ENCODE measurements at places on chromosomes 12 and 14.

DNA sequence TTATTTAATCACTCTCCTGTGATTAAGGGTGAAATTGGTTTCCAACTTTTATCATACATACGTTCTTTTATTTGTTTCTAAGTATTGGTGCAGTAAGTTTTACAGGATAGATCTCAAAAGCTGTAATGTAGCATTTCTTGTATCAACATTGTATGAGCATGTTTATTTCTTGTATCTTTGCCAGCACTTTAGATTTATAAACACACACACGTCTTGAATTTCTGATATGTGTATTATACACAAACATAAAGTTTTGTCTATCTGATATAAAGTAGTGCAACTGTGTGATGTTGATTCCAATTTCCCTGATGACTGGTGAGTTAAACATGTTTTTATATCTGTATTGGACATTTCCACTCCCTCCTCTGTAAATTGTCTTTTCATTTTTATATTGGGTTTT, 134.7 kb downstream of the NOVA1 start:
- no peak for DNase-seq

GRCh38 chr14:77859934-77860570, 60.1 kb downstream of the ADCK1 start:
- no peak for DNase-seq

- no peak for DNase-seq
Observed at GRCh38 chr12:108218921-108219320, 89.8 kb downstream of the WSCD2 start.

DNA sequence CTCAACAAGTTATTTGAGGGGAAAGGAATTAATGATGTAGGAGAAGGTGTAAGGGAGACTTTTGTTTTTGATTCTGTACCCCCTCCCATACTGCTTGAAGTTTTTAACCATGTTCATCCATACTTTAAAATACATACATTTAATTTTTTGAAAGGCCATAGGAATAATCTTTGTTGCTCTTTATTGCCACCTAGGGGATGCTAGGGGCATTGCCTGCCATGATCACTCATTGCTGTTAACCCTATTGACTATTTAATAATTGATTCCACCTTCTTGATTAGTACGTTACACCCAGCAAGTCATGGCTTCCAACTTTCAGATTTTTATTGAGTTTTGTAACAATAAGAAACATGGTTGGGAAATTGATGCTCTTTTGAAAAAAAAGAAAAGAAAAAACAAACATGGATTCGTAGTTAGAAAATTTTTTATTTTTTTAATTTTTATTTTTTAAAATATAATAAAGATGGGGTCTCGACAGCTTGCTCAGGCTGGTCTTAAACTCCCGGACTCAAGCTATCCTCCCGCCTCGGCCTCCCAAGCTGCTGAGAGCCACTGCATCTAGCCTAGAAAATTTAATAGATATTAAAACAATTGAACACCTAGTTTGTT, 8.5 kb upstream of the PRKAB1 start:
- DNase-seq: no peak

DNA sequence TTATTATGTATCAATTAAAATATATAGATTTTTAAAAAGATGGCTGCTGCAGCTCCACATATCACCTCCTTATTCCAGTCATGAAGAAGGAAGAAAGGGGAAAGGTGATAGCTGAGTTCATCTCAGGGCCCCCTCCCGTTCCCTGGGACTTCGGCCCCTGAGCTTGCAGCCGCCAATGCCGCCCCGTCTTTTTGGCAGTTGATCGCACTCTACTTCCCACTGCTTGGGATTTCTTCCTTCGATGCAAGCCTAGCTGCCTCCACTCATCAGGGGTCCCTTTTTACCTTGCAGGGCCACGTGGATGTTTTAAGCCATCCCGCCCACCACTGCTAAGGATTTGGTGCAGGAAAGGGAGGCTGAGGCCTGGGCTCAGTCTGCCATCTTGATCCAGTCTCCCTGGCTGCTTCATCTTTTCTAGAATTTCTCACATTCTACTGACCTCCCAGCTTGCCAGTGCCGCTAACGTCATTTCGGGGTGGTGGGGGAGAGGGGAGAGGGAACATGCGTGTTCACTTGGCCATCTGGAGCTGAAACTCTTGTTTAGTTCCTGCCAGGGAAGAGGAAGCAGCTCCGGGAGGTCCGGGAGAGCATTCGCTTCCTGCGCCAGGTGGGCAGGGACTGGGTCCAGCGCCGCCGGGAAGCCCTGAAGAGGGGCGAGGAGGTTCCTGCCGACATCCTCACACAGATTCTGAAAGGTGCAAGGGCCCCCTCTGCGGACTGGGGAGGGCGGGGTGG, 31.3 kb downstream of the CYP46A1 start:
- DNase-seq: no peak

DNA sequence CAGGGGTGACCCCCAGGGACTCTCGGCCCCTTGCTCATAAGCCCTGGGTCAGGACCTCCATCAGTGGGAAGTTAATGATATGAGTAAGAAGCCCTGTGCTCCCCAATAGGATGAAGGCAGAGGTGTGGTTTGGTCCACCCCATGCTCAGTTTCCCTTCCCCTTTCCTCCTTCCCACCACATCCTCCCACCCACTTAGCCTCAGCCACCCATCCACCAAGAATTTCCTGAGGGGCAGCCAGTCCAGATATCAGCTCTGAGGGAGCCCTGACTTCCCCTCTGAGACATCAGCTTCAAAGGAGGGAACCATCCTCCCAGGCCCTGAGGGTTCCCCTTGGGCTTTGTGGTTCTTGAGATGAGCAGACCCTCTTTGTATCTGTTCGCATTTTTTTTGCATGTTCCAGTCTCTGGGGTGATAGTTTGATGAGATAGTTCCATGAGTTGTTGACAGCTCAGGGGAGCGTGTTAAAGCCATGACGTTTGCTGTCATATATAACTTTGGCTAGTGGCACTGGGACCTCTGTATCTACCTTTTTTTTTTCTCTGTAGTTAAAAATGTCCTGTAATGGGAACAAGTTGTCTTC, 71.2 kb downstream of the LGMN start:
- no peak for DNase-seq

GRCh38 chr14:85479306-85479705, 50.6 kb upstream of the FLRT2 start:
- DNase-seq: no peak

GRCh38 chr12:121568971-121569751, 11.7 kb downstream of the KDM2B start:
- DNase-seq: no peak

- no peak for DNase-seq
Observed at GRCh38 chr12:114371250-114371649, 34.7 kb downstream of the TBX5 start.

GRCh38 chr14:96094656-96095055, 55.5 kb downstream of the C14orf132 start:
- DNase-seq: no peak

GRCh38 chr12:89450907-89451306, 73.7 kb downstream of the GALNT4 start:
- DNase-seq: no peak

DNA sequence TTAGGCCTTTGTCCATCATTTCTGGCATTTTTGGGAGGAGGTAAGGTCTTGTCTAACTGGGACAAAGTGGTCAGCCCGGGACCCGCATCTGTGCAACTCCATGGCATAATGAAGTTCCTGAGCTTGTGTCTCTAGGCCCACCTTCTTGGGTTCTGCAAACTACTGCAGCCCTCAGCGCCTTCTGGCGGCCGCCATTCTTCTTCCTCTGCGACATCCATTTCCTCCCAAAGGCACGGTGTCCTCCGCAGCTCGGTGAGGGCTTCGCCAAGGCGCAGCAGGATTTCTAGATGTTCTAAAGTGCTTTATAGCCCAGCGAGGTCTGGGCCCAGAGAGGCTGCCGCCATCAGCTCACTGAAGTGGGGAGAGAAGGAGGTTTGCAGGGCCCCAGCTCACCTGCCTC, 134.4 kb upstream of the OR4E1 start:
- no peak for DNase-seq

DNA sequence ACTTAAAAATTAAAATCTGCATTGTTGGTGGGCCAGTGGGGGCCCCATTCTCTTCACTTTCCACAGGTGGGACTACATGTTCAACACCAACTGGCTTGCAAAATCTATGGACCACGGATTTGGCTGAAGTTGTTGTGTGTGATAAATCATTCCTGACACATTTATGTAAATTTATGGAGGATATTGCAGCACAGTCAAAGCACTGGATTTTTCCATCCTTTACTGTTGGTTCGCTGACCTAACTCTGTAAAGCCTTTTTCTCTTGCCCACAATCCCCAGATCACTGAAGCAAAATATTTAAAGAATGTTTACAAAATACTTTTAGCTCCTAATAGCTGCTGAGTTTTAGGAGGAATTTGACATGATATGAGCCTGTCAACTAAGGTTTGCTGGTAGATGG, 219.7 kb upstream of the PRICKLE1 start:
- DNase-seq: no peak

DNA sequence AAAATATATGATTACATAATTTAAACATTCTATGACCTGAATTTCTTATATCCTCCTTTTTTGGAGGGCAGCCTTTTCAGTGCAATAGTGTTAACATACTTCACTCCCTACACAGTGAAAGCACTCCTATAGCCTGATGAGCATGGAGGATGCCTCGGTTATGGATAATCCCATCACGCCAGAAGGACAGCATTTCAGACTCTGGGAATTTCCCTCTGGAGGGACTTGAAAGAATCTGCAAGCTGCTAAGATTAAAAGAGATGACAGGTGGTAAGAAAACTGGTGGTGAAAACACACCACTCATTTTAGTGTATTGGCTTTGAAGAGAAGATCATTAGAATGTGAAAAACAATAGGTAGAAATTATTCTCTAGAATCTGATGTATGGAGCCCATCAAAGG, 99.3 kb upstream of the LMNTD1 start:
- DNase-seq: no peak

DNA sequence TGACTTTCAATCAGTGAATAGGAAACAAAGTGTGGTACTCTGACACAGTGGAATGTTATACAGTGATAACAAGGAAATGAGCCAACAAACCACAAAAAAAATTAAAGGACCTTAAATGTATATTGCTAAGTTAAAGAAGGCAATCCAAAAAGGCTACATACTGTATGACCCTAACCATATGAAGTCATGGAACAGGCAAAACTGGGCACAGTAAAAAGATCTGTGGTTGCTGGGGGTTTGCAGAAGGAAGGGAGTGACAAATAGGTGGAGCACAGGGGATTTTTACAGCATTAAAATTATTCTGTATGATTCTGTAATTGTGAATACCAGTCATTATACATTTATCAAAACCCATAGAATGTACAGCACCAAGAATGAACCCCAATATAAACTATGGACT, 112.6 kb downstream of the KCNC2 start:
- no peak for DNase-seq

DNA sequence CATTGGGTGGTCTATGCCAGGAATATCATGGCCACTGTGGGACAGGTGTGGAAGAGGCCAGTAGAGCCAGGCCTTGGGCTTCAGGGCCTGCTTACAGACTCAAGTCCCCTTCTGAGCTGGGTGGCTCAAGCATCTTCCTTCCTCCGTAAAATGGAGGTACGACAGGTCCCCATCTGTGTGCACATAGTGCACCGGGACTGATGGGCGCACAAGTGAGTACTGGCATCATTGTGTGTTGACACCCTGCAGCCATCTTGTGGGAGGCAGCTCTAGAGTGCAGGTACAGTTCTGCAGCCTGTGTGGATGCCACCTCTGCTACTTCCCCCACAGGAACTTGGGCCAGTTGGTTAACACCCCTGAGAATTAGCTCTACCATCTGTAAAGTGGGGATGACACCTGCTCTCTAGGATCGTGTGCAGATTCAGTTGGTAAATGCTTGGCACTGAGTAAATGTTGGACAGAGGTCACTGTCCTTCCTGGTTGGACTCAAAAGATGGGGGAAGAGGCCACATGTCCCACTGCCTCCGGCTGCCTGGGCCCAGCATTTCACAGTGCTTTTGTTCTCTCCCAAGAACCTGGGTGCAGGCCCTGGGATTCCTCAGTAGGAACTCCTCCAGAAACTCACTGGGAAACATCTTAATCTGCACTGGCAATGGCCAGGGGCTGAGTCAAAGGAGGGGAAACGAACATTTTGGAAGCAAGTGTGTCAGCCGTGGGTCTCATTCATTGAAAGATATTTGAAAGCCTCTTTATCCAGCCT, 70.6 kb downstream of the C14orf132 start:
- no peak for DNase-seq

- DNase-seq: no peak
Observed at GRCh38 chr14:73719361-73719760, 5.2 kb upstream of the PNMA1 start.

DNA sequence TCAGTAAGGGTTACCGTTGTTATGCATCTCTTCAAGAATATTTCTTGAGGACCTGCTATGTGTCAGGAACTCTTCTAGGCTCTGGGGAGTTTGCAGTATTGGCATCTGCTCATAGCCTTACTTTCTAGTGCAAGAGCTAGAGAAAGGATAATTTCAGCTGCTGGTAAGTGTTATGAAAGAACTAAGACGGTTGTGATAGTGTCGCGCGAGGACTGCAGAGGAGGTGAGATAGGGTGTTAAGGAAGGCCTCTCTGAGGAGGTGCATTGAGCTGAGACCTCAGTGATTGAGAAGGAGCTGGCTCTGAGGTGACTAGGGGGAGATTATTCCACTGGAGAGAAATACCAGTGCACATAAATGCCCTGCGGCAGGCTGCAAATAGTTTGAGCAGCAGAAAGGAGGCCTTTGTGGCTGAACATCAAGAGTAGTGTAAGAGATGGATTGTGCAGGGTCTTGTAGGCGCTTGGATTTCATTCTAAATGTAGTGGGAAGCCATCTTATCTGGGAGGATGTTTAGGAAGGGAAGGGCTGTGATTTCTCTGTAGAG, 824 bp downstream of the DDX55 start:
- DNase-seq: no peak

- DNase-seq: no peak
Observed at GRCh38 chr12:110282300-110282860, 1.3 kb downstream of the ATP2A2 start.

DNA sequence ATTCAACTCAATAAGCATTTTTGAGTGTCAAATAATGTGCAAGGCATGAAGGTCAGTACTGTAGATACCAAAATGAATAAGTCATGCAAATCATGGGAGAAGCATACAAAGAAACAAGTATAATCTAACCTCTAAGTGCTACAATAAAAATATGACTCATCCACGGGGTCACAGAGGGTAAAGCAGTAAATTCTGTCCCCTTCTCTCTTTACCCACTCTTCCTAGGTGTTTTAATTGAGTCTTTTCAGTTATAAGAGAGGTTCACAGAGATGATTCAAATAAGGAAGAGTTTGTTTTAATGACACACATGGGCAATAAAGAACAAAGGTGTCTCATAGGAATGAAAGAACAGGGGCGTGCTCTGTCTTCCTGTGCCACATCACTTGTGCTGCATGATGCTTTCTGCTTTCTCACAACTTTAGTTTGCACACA, 71.5 kb upstream of the DAAM1 start:
- DNase-seq: no peak

All from stimulated activated CD4-positive, alpha-beta T cell treated with anti-CD3 and anti-CD28 coated beads, TNF-alpha, amount 100 ng/mL, for 4 hours (primary cell).